Stimulated activated CD8-positive, alpha-beta memory T cell treated with anti-CD3 and anti-CD28 coated beads, Interleukin-12 subunit alpha, Interleukin-12 subunit beta, amount 100 ng/mL, for 4 hours (primary cell): ENCODE measurements at places on chromosomes 4 and X.

- DNase-seq, result no peak
Observed at GRCh38 chr4:55122235-55122634, 3.2 kb downstream of the KDR start.

GRCh38 chr4:176611381-176611780 lies 181.3 kb downstream of the VEGFC start:
- no peak for DNase-seq

GRCh38 chr4:133156556-133156955 lies 7.5 kb downstream of the PCDH10 start:
- DNase-seq, result no peak

- peak; percentile 30 for DNase-seq
Observed at GRCh38 chr4:108370291-108371141, 201.8 kb upstream of the LEF1 start.

DNA sequence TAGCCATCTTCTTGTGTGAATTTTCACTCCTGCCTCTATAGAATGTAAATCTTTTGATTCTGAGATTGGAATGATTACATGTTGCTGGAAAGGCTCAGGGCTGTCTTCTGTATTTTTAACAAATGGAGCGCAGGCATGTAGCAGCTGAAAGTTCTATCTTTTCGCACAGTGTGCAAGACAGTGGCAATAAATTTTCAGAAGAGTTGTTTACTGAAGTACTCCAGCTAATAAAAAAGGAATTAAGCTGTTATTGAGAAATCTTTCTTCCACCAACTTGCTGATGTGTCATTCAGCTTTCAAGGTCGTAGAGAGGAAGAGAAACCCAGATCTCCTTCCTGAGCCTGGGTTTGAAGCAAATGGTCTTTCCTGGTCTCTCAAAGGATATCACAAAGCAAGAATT lies 122.0 kb upstream of the PUDP start:
- no peak for DNase-seq
